ENCODE measurements at places on chromosomes 5 and 9. TPM values are rescaled to one million over a fixed set of nuclear protein-coding genes. Genes with fewer than 3 reads are reported as not detected.

The ADAMTS6 gene
- 4.8 TPM for total RNA-seq

GRCh38 chr5:78787783-78788182 lies 139.2 kb upstream of the LHFPL2 start:
- no peak for DNase-seq

DNA sequence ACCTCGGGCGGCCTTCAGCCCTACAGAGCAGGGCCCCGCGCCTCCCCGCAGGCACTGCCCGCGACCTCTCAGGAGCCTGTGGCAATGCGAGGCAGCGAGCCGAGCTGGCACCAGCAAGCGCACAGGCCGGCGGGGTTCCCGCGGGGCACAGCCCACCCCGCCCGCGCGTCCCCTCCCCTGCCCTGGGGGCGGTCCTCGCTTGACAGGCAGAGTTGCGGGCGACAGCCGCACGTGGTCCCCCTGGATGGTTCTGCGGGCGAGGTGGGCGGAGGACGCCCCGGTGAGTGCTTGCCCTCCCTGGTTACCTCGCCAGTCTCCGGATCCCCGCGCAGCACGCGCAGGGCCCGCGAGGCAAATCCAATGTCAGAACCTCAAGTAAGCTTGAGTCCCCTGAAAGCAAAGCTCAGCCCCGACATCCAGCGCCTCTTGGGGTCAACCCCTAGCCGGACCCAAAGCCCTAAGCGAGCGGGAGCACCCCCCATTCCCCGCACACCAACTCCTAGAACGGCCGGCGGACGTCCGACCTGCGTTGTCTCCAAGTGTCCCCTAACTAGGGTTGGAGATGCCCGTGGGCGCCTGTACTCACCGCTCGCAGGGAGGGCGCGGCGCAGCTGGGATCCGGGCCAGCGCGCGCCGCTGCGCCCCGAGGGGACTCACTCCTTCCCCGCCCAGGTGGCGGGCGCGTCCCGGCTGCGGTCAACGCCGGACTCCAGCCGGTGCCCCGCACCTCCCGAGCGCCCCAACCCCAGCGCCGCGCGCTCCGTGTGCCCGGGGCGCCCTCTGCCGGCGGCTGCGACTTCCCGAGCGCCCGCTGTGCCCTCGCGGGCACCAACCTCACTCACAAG lies at the start of gene DRD1:
DRD1 (minus strand) TSS at position 123 of the 845 bp plus-strand sequence. CDS start 1,083 bp downstream, outside the sequence.
- DNase-seq = peak; percentile 60

GRCh38 chr5:153551537-153552079 lies 61.1 kb downstream of the GRIA1 start:
- DNase-seq = no peak

- no peak for DNase-seq
Observed at GRCh38 chr5:169862391-169862811, 117.9 kb downstream of the INSYN2B start.

DNA sequence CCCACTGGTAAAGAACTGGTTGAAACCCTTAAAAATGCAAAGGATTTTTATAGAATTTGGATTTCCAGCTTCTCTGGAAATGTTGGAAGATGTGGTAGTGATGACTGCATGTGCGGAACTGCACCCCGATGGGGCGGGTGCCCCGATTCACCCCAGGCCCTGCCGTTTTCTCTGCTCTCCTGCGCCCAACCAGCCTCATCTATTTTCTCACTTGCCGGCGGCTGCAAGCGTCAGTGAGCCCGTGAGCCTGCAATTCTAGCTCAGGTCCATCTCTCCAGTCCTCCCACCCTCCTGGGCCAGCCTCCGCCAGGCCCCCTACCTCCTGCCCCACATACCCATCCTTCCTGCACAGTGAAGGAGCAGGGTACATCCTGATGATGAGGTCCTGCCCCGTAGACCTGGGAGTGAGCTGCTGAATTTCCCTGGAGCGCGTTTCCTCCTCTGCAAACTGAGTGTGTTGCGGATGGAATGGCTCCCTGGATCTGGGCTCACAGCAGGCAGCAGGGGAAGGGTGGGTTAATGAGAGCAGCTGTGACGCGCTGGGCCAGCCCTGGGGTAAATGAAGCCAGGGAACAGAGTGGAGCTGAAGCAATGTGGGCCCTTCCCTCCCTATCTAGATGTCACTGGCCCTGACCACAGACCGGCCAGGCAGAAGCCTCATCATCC lies 45.9 kb upstream of the PHYKPL start:
- no peak for DNase-seq

DNA sequence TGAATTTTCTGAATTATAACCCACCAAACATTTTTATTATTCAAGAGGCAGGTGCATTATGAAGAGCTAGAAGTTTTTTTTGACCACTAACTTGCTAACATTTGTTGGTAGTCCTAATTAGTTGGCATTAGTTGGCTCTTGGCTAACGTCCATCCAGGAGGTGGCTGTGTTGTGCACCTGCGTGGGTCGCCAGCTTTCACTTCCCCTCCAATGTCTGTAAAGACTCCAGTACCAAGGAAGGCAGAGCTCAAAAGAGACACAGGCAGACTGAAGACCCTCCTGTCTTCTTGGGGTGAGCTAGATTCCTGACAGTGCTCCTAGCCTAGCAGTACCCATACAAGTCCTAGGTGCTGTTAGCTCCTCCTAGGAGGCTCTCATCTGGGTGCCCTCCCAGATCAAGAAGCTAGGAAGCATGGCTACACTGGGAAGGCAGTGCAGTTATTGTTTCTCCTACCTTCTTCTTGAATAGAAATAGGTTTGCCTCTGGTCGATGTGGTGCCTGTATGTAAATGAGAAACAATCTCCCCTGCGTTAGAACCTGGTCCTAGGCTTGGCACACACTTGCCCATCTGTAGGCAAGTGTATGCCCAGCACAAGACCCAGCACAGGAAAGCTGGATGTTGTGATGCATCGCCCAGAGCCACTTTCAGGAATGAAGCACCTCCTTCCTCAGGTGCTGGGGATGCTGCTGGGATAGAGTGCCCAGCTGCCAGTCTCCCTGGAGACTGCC lies 190.9 kb downstream of the ICE1 start:
- no peak for DNase-seq

The PCDHA11 gene
- not detected for total RNA-seq

DNA sequence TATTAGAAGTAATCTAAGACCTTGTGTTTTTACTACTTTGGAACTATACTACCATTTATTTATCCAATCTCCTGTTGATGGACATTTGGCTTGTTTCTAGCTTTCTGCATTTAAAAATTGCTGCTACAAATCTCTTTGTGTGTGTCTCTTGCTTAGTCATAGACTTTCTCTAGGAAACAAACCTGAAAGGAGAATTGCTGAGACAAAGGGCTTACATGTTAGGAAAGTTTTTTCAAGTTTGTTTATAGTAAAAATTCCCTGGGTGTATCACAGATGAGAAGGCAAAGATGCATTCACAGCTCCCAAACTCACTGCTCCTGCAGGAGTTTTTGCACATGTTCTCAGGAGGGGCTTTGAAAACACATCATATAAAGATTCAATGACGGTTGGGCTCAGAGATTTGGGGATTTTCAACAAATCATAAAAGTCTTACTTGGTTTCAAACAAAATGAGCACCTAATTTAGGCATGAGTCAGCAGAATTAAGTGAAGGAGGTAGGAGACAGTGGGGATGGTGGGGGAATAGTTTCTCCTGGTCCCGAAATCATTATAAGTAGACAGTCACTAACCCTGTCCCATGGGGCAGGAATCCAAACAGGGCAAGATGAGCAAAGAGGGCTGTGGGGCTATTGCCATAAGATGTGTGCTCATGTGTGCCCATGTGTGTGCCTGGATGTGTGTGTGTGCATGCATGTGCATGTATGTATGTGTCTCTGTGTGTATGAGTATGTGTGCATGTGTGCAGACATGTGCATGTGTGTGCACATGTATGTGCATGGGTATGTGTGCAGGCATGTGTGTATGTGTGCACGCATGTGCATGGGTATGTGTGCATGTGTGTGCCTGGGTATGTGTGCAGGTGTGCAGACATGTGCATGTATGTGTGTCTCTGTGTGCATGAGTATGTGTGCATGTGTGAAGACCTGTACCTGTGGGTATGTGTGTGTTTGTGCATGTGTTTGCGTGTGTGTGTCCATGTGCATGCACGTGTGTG lies 43.4 kb upstream of the S1PR3 start:
- DNase-seq = no peak

- no peak for DNase-seq
Observed at GRCh38 chr5:150538007-150538917, 30.3 kb downstream of the NDST1 start.

GRCh38 chr5:6587171-6587570 lies 45.7 kb downstream of the NSUN2 start:
- no peak for DNase-seq

DNA sequence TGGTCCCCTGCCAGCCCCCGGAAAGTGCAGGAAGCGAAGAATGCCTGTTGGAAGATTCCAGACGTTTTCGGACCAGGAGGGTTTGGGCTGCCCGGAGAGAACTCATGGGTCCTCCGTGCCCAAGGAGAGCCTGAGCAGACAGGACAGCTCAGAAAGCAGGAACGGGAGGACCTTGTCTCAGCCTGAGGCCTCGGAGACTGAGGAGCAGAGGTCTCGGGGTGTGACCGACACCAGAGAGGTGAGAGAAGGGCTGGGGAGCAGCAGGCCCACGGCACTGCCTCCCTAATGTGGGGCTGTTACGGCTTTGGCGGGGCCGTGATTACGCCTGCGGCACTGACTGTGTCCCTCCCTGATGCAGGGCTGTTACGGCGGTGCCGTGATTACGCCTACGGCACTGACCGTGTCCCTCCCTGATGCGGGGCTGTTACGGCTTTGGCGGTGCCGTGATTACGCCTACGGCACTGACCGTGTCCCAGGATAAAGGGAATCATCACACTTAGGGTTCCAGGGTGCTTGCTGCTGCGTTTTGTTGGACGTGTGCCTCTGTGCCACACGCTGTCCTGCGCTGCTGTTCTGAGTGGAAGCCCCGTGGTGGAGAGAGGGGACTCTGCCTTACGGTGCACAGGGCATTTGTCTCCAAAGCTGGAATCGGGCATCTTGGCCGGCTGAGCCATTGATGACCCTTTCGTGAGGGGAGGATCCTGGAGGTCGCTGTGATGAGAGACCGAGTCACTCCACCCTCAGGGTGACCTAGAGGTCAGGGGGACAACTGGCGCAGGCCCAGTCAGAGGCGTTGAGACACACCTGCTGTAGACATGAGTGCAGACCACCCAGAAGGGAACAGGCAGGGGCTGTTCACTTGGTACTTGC lies 25.7 kb downstream of the CEP72 start:
- no peak for DNase-seq

DNA sequence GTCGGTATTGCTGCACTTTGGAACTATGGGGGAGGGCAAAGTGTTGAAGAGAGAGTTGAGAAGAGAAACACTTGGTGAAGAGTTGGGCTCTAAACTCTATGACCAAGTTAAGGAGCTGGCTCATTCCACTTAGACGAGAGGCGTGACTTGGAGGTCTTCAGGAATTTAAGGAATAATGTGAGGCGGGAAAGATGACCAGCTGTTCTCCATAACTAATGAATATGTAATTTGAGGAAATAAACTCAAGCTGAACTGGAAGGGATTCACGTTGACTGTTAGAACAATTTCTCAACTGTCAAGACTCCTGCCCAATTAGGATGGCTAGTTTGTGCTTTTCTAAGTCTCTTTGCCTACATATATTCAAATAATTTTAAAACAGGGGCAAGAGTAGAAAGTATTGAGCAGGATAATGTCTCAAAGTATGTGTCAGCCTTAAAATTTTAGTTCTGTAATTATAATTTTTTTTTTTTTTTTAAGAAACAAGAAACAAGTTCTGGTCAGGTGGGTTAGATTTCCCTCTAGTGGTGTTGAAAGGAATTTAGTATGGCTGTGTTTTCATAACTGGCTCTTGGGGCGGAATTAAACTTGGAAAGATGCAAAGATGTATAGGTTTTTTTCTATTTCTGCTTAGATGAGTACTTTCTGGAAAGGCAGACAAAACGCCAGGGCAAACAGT lies 33.4 kb downstream of the TMEM252 start:
- DNase-seq = no peak

DNA sequence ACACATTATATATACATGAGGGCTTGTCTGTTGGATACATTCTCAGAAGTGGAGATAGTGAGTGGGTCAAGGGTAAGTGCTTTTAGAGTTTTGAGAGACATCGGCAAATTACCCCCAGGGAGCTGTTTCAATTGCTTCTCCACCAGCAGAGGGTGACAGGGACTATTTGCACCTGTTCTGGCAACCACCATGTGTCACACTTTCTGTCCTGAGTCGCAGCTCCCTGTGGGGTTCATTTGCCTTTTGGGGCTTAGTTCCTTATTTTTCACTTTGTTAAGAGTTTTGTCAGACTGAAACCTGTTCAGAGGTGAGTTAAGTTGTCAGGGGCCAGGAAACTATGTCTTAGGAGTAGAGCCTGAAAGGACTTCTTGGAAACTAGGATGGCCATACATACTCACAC lies 20.1 kb upstream of the SLC36A1 start:
- DNase-seq = no peak

The TERT gene
- total RNA-seq = 0.23 TPM

The NTNG2 gene
- total RNA-seq = 14.1 TPM

The TRPM3 gene
- total RNA-seq = not detected

The CREB3 gene
- total RNA-seq = 15.9 TPM

The PTGS1 gene
- total RNA-seq = 0.44 TPM

GRCh38 chr9:136268318-136268717 lies 22.7 kb upstream of the QSOX2 start:
- DNase-seq = no peak

GRCh38 chr9:117303643-117304230 lies 111.1 kb downstream of the ASTN2 start:
- DNase-seq = no peak

- no peak for DNase-seq
Observed at GRCh38 chr5:30042677-30043076, 1150.8 kb upstream of the CDH6 start.

The TNFSF15 gene
- not detected for total RNA-seq

- peak; percentile 71 for DNase-seq
Observed at GRCh38 chr9:120792898-120793765, at the start of gene FBXW2. FBXW2 (minus strand) TSS chr9:120793416; CDS start chr9:120788258, 5,158 bp downstream.

DNA sequence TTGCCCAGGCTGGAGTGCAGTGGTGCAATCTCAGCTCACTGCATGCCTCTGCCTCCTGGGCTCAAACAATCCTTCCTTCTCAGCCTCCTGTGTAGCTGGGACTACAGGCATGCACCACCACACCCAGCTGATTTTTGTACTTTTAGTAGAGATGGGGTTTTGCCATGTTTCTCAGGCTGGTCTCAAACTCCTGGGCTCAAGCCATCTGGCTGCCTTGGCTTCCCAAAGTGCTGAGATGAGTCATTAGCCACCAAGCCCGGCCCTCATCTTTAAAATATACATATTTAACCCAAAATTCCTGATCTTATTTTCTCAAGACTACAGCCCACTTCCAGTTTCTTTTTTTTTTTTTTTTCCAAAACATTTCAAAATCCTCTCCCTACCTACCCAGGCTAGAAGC lies 31.7 kb upstream of the MINAR2 start:
- no peak for DNase-seq

GRCh38 chr5:3026651-3027050 lies 275.2 kb upstream of the IRX2 start:
- DNase-seq = no peak

- DNase-seq = peak; percentile 49
Observed at GRCh38 chr9:20242510-20243189, 379.6 kb downstream of the MLLT3 start.

Data from T-cell (primary cell).